Fibroblast of skin of left biceps (primary cell): ENCODE measurements at places on chromosomes 2 and 18.

GRCh38 chr2:121721926-121722325, 14.7 kb downstream of the NIFK start:
- DNase-seq, result peak; percentile 86

DNA sequence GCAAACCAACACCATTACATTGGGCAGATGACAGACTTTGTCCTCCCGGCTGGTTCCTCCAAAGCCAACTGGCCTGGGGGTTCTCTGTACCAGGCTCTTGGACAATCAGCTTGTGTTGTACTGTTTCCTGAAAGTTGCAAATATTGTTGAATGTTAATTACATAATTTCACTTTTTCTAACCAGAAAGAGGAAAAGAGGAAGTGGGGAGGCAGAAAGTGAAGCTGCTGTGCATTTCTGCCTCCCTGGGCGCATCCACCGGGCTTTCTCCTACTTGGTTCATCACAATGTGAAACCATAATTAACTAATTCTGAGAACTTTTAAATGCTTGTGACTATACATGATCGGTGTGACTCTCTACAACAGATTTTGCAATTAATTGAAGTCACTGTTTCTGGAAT, 10.1 kb downstream of the TWIST2 start:
- no peak for DNase-seq

DNA sequence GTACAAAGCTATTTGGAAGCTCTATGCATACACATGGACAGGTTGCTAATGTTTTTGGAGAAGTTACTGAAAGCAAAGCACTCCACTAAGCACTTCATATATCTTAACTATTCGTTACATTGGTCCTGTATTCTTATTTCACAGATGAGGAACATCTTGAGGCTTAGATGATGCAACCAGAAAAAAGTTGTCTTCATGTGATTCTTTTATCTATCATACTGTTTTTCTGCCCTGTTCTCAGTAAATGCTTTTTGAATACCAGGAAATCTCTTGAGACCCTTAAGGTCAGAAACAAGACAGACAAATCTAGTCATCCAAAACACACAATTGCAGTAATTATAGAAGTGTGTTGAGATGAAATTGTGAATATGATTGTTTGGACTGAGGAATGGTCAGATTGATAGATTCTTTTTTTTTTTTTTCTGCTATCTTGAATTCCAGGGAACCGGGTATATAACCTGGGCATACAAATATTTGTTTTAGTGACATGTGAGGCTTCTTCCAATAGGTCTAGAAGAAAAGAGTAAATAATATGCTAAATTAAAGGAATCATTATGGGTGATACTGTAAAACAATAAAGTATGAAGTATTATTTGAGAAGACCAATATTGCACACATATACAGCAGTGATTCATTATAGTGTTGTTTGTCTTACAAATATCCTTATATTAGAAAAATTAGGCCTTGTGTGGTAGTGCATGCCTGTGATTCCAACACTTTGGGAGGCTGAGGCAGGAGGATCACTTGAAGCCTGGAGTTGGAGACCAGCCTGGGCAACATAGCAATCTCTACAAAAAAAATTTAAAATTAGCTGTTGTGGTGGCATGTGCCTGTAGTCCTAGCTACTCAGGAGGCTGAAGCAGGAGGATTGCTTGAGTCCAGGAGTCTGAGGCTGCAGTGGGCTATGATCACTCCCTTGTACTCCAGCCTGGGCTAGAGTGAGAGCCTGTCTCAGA, 33.7 kb downstream of the EHBP1 start:
- peak; percentile 52 for DNase-seq

DNA sequence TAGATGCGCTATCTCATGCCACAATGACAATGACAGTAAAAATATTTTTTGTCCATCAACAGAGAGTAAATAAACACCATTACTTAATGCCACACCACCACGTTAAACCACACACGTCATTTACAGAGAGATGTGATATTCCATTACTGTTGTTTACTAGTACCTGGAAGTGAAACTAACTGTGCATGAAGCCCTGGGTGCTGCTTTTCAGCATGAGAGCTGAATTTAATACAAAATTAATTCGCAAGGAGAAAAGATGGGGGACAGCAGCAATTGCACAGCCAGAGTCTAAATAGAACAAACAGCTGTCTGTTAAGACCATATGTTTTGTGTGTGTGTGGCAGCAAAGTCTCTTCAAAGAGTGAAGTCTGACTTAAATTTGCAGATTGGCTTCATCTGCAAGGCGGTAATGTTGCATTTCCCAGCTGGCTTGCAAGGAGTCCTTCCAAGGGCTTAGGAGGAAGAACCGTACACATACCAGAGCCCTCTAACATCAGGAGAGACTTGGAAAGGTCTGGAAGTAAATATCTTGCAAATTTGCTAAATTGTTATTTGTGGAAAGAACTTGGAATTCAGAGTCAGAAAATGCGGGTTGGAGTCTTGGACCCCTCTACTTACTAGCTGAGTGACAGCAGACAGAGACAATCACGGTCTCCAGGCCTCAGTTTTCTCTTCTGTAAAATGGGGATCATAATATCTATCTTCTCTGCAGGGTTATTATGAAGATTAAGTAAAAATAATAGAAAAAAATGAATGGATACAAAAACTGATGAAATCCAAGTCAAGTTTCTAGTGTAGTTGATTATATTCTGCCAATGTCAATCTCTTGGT, 127.6 kb downstream of the ALPK2 start:
- DNase-seq, result no peak

DNA sequence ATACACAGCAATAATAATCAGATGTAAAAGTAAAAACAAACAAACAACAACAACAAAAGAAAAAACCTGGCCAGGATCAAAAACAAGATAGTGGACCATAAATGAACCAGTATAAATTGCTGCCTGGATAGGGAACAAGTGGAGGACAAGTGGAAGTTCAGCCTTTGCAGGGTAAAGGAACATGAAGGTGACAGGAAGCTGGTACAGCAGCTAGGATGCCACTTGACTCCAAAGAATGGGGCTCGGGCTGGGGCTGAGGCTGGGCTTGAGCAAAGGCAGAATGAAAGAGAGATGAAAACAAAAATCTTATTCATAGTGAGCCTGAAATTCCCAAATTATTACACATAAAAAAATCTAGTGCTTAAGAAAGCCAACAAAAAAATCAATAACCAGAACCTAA, 146.5 kb downstream of the CDH2 start:
- no peak for DNase-seq

- DNase-seq, result peak; percentile 45
These were observed 76.7 kb downstream of the TGIF1 start for GRCh38 chr18:3526421-3527354.

DNA sequence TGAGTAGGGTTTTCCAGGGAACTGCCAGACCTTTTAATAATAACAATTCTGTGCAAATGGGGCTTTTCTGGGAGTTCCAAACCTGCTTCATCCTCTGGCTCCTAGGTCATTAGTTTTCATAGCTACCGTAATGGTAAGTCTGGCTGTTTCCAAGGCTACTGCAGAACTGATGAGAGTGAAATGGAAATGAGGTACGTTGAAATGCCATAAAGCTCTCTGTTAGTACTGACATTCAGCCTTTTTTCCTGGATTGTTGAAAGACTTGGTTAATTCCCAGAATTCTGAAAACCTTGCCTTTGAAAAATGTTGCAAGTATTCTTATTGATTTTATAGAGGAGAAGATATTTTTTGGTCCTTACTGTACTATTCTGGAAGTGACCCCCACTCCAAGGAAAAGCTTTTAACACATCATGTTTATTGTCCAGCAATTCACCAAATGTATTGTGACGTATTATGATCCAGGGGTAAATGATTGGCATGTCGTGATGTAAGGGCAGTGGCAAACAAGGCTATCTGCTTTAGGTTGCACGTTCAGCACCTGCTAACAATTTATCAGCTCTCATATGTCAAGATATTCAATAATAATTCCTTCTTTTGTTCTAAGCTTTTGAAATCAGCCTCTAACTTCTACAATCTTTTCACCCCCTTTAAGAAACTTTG, 767.0 kb upstream of the RAB6C start:
- DNase-seq, result no peak

DNA sequence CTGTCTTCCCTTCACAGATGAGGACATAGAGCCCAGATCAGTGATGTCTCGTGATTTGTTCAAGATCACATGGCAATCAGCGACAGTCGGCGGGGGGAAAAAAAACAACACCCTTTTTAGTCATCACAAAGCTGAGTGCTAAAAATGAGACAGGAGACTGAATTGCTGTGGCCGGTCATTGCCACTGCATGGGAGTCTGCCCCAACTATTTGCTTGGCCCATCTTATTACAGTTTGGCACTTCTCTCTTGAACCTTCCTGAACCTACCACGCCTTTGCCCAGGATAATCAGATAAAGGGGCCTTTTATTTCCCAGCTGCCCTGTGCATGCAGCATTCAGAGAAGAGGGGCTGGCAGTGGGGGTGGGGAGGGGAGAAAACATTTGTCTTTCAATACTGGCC, 42.7 kb downstream of the SETBP1 start:
- DNase-seq, result no peak

DNA sequence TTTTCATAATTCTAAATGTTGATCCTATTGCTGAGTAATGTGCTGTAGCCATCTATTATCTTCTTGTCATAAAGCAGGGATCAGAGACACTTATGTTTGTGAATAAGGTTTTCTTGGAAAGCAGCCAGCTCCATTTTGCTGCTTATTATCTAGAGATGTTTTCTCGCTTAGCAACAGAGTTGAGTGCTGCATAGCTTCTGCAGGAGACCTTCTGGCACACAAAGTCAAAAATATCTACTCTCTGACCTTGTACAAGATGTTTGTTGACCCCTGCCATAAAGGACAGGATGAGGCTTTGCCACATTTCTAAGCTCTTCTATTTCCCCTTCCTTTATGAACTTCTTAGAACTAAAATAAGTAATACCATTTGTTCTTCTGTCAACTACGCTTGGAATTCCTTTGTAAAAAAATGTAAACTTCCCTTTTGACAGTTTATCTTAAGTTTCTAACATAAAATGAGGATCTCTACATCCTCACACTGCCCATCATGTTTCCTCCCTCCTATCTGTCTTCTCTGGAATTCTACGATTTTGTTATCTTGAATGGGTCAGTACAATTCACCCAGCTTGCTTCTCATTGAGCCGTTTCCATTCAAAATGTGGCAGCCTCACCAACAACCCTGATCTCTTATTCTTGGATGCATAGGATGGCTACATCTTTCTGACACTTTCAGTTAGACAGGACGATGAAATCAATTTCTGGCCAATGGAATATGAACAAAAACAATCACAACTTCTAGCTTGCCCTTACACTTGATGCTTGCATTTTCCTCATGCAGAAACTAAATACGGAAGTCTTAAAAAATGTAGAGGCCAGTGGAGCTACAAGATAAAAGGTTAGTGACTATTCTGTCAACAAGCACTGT, 1377.0 kb downstream of the SUCLG1 start:
- DNase-seq, result peak; percentile 65

- no peak for DNase-seq
These were observed 33.8 kb downstream of the TEX51 start for GRCh38 chr2:126932529-126932928.

GRCh38 chr2:191209340-191209739, 35.9 kb upstream of the MYO1B start:
- peak; percentile 58 for DNase-seq

GRCh38 chr2:229254206-229254605, 16.9 kb downstream of the PID1 start:
- no peak for DNase-seq

- DNase-seq, result no peak
These were observed 446.6 kb downstream of the DSC3 start for GRCh38 chr18:30595942-30596341.

DNA sequence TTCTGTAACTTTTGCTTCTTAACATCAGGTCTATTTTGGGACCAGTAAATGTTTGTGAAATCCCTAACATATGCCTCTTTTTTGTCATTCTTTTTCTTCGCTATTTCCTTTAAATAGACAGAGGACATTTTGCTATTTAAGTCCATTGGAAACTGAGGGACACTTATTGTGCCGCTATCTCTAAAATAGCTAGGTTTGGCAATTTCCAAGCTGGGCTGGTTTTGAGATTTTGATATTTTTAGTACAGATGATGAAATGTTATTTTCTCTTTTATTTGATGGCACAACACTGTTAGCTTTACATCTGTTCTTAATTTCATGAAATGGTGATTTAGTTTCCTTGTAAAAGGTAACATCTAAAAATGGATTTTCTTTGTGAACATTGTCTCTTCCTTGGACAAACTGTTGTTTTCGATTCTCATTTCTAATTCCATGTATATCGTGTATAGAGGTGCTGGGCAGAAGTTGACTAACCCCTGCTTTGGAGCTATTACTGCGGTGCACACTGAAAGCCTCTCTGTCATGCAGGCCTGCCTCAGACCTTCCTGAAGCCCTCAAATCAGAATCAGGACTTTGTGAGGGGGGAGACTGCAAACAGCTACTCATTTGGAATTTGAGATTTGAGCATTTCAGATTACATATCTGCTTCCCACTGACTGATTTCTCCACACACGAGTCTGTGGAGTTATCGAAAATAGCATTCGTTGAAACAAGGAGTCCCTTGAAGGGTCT, 594 bp downstream of the RAD51AP2 start:
- no peak for DNase-seq
